ENCODE measurements at places on chromosomes 3 and 15. TPM values are rescaled to one million over a fixed set of nuclear protein-coding genes. Genes with fewer than 3 reads are reported as not detected.

DNA sequence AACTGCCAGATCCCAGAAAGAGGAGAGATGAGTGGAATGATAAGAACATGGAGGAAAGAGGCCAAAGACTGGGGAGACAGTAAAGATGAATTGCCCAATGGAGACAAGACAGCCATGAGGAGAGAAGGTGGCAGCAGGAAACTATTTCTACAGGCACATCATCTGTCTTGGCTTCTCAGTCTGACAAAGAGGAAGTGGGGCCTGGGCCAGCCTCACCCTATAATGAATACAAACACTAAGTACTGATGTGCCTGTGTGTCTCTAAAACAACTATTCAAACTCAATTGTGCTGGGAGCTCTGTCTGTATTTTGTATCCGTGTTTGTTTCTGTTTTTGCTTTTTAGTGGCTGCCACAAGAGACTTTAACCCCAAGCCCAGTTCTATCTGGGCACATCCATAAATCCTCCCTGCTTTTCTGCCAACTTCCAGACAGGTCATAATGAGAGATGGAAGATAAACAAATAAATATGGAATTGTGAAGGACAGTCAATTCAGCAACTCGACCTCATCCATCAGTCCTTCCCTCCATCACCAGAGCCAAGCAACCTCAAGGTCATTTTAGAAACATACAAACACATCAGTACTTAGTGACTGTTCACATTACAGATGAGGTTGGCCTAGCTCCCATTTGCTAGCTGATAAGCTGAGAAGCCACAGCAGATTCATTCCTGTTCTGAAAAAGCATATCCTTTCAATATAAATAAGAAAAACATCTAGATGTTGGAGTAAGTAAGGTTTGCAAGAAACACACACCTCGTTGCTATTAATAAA is 116.7 kb downstream of the CADPS start:
- DNase-seq: no peak

DNA sequence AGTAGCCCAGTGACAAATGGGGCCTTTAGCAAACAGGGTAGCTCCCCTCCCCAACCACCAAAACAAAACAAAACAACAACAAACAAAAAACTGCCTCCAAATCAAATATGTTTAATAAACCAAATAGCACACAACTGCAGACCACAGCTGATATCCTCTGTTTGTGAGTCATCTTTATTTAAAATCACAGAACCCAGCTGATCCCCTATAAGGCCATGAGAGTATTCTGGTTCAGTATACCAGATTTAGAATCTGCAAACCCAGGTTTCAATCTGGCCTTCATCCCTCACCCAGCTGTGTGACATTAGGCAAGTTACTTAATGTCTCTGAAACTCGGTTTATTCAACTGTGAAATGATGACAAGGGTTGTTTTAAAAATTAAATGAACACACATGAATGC is 124.5 kb downstream of the SUCLG2 start:
- no peak for DNase-seq

DNA sequence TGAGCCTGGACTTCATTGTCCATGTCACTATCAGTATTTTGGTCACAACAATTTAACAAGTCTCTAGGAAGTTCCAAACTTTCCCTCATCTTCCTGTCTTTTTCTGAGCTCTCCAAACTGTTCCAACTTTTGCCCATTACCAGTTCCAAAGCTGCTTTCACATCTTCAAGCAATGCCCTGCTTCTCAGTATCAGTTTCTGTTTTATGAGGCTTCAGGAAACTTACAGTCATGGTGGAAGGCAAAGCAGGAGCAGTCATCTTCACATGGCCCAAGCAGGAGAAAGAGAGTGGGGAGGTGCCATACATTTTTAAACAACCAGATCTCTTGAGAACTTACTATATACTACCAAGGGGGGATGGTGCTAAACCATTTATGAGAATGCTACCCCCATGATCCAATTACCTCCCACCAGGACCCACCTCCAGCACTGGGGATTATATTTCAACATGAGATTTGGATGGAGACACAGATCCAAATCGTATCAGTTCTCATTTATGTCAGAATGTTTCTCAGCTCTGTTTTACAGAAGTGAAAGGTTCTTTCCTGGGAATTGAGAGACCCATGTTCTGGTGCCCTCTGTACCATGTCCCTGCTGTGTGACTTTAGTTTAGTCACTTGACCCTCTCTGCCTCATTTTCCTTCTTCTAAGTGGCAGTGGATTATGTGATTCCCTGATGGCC is 169.7 kb downstream of the PLCL2 start:
- no peak for DNase-seq

ESYT3 gene
- 0.09 TPM for polyA plus RNA-seq

OSBPL10 gene
- 11.2 TPM for polyA plus RNA-seq

ADPRH gene
- polyA plus RNA-seq: 1.6 TPM

Measured in BJ (cell line).